ENCODE measurements at places on chromosomes 2 and 18.

DNA sequence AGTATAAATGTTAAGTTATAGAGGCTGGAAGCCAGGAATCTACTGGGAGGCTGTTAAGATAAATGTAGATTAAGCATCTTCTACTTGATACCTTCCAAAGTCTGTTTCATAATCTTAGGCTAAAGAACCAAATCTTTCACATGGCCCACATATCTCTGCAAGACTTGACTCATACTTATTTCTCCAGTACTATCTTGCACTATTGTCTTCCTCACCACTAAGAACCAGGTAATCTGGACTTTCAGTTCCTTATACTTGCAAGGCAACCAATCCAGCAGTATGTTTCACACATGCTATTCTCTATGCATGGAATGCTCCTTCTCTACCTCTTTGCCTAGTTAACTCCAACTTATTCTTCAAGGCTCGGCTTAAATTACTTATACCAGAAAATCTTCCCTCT, 62.2 kb downstream of the RBMS1 start:
- no peak for DNase-seq

- DNase-seq, result no peak
These were observed 10.6 kb upstream of the POMC start for GRCh38 chr2:25178976-25179375.

DNA sequence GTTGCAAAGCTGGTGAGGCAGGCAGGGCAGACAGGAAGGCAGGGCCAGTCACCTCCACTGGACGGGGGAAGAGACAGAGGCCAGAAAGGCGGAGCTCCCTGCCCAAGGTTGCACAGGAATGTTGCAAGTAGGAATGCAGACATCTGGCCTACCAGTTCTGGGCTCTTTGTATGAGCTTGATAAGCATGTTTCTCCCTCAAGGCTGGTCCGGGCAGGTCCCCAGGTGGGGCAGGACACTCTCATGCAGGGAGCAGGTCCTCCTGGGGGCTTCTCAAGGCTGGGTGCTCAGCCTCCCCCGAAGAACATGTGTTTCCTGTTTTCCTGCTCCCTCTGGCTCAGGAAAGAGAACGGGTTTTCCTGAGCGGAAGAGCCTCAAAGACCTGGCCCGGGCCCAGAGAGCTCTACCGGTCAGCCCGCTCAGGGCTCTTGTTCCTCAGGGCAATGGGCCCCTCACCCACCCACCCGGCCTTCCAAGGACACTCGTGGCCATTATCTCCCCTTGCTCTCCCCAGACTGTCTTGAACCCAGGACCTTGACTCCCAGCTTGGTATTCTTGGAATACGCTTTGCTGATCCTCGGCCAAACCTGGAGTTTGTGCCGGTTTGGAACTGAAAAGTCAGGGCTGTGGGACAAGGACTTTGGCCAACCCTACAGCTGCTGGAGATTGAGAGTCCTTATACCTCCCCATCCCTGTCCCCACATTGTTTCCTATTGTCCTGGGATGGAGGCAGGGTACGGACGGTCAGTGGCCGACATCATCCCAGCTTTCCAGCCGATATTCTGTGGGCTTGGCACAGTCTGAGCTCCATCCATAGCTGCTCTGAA, 87.7 kb upstream of the HAAO start:
- no peak for DNase-seq

DNA sequence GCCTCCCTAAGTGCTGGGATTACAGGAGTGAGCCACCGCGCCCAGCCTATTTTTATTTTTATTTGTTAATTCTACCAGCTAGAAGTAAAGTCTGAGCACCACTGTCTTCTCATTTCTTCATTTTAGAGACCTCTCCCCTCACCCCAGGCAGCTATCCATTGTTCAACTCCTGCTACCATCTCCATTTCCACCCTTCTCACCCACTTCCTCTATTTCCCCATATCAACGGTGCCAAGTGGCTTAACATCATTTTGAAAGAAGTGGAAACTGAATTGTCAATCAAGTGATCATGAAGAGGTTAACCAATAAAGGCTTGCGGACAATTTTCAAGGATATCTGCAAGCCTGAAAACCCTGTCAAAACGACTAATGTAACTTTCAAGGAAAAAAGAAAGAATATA, 323.1 kb downstream of the NBAS start:
- DNase-seq, result no peak

GRCh38 chr2:60445684-60446179, 107.7 kb downstream of the BCL11A start:
- peak; percentile 34 for DNase-seq

- no peak for DNase-seq
These were observed 138.6 kb downstream of the NFATC1 start for GRCh38 chr18:79534356-79534755.

DNA sequence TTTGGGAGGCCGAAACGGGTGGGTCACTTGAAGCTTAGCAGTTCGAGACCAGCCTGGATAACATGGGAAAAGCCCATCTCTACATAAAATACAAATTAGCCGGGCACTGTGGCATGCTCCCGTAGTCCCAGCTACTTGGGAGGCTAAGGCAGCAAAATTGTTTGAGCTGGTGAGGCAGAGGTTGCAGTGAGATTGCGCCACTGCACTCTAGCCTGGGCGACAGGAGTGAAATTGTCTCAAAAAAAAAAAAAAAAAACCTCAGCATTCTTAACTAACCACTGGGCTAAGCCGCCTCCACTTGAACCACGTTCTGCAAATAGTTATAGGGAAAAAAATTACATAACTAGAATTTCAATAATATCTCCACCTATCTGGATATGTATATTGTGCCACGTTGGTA, 2.3 kb downstream of the FOXI3 start:
- DNase-seq, result no peak

DNA sequence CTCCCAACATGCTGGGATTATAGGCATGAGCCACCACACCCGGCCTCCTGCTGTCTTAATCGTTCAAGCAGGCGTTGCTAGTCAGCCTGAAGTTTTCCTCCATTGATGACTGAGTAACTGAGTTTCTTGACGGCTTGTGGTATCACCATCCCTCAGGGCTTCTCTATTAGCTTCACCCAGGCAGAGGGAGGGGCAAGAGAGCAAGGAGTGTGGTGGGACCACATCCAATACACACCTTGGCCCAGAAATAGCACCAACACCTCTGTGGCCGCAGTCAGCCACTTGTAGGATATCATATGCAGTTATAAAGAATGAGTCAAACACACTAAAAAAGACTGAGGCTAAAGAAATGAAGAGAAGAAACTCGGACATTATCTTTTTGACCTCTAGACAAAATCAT, 1009.4 kb upstream of the CELF4 start:
- DNase-seq, result no peak

GRCh38 chr2:156445296-156446220, 9.4 kb downstream of the GPD2 start:
- DNase-seq, result peak; percentile 79
